ENCODE measurements at places on chromosomes 4 and X.
A peak's percentile ranks its signal among the peaks of the same experiment; 100 is the strongest.

GRCh38 chrX:18351784-18352183, 2.7 kb downstream of the SCML2 start:
- DNase-seq, result no peak

- DNase-seq, result peak; percentile 12
Measured at GRCh38 chr4:37970702-37971101, 10.5 kb downstream of the PTTG2 start.

GRCh38 chr4:140168936-140169335, 15.0 kb upstream of the MAML3 start:
- no peak for DNase-seq

DNA sequence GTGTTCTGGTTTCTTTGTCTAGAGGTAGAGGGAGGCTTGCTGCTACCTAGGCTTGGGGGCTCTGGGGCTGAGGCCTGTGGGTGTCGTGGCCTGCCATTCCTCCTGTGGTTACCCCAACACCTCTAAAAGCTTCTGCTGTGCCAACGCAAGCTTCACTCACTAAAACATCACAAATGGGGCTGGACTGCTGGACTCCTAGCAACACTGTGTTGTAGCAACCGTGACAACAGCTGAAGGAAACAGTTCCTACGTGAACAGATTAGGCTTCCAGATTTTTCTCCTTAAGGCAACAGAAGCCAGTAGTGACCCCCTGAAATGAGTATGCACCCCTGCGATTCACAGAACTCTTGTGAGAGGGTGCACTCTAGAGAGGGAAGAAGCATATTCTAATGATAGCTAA, 138.3 kb upstream of the TEX13D start:
- DNase-seq, result no peak

- DNase-seq, result peak; percentile 26
Measured at GRCh38 chr4:37964734-37965457, 4.7 kb downstream of the PTTG2 start.

- no peak for DNase-seq
Measured at GRCh38 chr4:74117024-74117534, 18.1 kb upstream of the CXCL2 start.

GRCh38 chr4:126081336-126081735, 766.6 kb downstream of the FAT4 start:
- no peak for DNase-seq

DNA sequence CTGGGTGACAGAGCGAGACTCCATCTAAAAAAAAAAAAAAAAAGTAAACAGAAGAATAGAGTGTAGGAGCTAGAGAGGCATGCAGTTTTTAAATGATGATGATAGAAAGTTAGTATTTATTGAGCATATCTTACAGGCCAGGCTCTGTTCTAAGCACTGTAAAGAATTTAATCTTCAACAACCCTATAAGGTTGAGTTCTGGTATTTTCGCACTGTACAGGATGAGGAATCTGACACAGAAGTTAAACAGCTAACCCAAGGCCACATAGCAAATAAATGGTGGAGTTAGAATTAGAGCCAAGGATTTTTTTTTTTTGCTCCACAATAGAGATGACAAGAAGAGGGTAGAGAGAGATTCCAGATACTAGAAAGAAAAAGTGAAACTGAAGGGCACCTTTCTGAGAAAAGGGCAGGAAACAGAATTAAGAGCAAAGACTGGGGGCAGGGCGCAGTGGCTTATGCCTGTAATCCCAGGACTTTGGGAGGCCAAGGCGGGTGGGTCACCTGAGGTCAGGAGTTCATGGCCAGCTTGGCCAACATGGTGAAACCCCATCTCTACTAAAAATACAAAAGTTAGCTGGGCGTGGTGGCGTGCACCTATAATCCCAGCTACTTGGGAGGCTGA, 56.1 kb downstream of the KLHL5 start:
- no peak for DNase-seq

GRCh38 chr4:180664766-180665368, 1578.3 kb upstream of the TENM3 start:
- peak; percentile 91 for DNase-seq

DNA sequence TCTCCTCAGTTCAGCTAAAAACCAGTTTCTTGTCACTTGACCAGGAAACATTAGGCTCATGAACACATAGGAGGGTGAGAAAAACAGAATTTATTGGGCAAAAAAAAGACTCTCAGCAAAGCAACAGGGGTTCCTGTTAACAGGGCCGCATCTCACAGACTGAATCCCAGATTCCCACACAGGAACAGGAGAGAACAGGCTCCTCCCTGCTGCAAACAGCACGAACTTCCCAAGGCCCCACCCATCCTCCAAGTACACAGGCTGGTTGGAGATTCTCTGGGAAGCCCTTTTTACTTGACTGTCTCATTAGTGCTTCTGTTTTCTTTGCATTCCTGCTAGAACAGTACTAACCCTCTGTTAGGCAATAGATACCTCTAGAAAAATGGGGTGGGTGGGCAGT, 52.4 kb upstream of the IL21 start:
- no peak for DNase-seq

GRCh38 chrX:115040417-115040816, 23.0 kb upstream of the IL13RA2 start:
- DNase-seq, result no peak

DNA sequence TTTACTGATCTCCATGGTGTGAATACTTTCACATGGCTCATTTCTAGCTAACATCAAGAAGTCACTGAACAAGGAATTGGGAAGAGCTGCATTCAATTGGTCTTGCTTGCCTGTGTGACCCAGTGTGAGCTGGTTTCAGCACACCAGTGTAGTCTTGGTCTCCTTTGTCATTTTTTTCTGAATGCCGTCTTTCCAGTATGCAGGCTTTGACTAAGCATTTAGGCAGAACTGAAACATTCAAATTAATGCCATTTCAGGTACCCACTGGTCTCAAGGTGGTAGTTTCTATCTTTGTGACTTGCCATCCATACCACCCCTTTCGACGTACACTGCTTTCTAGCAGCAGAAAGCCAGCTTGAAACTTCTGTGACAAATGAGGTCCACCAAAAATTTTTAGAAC, 550.5 kb upstream of the BOD1L1 start:
- no peak for DNase-seq

DNA sequence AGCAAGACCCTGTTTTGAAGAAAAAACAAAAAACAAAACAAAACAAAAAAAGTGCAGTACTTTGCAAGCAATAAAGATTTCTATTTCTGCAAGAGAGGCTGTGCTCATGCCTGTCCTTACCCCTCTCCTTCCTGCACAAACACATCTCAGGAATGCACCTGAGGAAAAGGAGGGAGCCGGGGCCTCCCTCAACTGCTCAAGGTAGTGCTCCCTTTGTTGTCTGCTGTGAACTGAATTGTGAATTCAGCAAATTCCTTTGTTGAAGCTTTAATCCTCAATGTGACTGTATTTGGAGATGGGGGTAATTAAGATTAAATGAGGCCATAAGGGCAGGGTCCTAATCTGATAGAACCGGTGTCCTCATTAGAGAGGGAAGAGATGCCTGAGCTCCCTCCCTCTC, 13.9 kb downstream of the FTSJ1 start:
- no peak for DNase-seq

GRCh38 chr4:119315036-119315435, 6.9 kb downstream of the FABP2 start:
- no peak for DNase-seq

DNA sequence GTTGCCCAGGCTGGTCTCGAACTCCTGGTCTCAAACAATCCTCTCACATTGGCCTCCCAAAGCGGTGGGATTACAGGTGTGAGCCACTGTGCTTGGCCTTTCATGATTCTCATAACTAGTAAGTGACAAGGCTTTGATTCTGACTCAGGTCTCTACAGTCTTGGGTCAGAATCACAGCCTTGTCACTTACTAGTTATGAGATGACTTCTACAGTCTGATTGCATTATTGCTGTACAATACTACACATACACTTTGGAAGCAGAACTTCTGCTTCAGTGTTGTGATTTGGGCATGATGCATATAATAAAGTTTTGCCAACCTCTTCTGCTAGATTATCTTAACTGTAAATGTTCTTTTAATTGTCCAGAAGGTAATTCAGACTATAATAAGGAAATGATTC, 123.3 kb downstream of the KDM6A start:
- no peak for DNase-seq
